SJSA1 (cell line): ENCODE measurements at places on chromosomes 7 and 10. TPM values are rescaled to one million over a fixed set of nuclear protein-coding genes. Genes with fewer than 3 reads are reported as not detected.

DNA sequence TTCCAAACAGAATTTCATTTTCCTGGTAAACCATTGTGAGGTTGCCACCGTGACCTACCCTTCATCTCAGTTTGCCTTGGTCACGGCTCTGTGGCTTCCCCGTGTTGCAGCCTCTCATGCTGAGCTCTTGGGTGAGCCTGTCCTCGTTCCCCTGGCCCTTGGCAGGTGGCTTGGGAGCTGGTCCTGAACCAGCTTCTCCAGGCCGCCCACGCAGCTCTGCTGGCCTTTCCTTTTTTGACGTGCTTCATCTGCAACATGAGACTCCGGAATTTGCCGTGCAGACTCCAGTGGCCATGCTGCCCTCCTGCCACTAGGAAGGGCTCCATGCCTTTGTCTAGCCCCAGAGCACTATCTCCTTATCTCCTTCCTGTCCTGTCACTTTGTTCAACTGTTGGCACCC, 93.0 kb upstream of the NPS start:
- peaks cover 7% of the 10 kb centered on the region for H3K36me3 ChIP-seq
- H3K4me3 ChIP-seq = no peak overlapping the region
- H3K4me1 ChIP-seq = no peaks in the 10 kb centered on the region
- DNase-seq = no peak
- H3K27ac ChIP-seq = no peak overlapping the region
- H3K27me3 ChIP-seq = no peaks in the 10 kb centered on the region

GRCh38 chr10:71532878-71533277, 136.2 kb downstream of the CDH23 start:
- H3K4me1 ChIP-seq = no peaks in the 10 kb centered on the region
- DNase-seq = no peak
- H3K4me3 ChIP-seq = no peak overlapping the region
- H3K27ac ChIP-seq = no peak overlapping the region
- H3K36me3 ChIP-seq = no peaks in the 10 kb centered on the region

GRCh38 chr10:119319161-119319919, 112.0 kb downstream of the GRK5 start:
- H3K4me3 ChIP-seq = no peak overlapping the region
- H3K4me1 ChIP-seq = peaks cover 71% of the 10 kb centered on the region
- no peak overlapping the region for H3K27ac ChIP-seq
- H3K36me3 ChIP-seq = no peaks in the 10 kb centered on the region
- DNase-seq = no peak
- H3K27me3 ChIP-seq = no peaks in the 10 kb centered on the region

CYP17A1 gene
- not detected in 2 replicates for total RNA-seq

- no peak for DNase-seq
- H3K27me3 ChIP-seq = no peaks in the 10 kb centered on the region
Measured at GRCh38 chr7:30147223-30147622, 12.4 kb downstream of the MTURN start.

DNA sequence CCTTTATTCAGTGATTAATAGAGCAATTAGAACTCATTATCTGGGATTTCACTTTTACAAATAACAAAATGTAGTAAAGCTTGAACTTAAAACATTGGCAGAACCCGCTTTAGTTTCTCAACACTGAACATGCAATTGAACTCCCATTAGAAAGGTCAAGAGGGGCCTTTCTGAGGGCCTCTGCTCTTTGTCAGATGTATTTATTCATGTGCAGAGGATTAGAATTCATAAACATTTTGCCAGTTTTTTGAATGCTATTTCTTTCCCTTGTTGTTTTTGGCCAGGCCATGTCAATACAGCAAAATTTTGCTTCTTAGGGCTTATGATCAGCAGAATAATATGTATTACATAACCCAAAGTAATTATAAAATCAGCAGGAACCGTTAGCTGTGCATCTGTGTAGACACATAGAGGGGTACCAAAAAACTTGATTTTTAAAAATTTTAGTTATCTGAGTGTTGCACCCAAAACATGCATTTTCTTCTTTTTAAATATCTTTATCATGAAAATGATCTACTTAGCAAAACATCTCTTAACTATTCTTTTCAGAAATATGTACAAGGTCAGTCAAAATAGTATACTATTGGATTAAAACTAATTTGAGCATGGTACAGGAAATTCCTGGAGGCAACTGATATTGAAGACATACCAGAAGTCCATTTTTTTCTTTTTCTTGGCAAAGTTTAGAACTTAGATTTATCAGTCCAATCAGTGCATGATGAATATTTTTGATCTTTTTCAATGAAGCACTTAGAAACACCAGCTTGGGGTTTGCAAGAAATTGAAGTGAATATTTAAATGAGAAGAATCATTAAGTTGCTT, 177.5 kb downstream of the TWIST1 start:
- H3K27me3 ChIP-seq = no peaks in the 10 kb centered on the region
- H3K27ac ChIP-seq = no peak overlapping the region
- H3K4me3 ChIP-seq = no peak overlapping the region
- DNase-seq = no peak

GRCh38 chr10:116768786-116769185, 26.4 kb upstream of the HSPA12A start:
- peaks cover 5% of the 10 kb centered on the region for H3K27me3 ChIP-seq
- DNase-seq = no peak
- no peaks in the 10 kb centered on the region for H3K4me1 ChIP-seq
- no peak overlapping the region for H3K4me3 ChIP-seq
